ENCODE measurements at places on chromosomes 16 and 17. TPM values are rescaled to one million over a fixed set of nuclear protein-coding genes. Genes with fewer than 3 reads are reported as not detected.

- no peak for DNase-seq
Measured at GRCh38 chr17:83106913-83107655, 27.7 kb downstream of the METRNL start.

DNA sequence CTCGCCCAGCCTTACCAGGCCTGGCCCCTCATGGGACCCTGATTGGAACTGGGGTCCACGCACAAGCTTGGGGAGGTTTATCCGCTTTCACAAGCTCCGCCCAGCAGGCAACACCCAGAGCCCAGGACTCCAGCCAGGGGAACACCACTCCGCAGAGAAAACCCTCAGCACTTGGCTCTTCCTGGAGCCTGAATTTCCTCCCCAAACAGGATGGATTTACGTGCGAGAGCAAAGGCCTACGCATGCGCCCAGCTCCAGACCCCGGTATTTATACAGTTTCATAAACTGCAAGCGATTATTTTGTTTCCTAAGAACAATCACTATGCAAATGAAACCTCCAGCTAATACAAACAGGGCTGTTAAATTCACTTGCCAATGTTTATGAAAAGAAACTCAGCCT lies 22.8 kb downstream of the ZNF423 start:
- peak; percentile 54 for DNase-seq

GRCh38 chr16:79049040-79049439 lies 551.5 kb downstream of the MAF start:
- DNase-seq, result no peak

DNA sequence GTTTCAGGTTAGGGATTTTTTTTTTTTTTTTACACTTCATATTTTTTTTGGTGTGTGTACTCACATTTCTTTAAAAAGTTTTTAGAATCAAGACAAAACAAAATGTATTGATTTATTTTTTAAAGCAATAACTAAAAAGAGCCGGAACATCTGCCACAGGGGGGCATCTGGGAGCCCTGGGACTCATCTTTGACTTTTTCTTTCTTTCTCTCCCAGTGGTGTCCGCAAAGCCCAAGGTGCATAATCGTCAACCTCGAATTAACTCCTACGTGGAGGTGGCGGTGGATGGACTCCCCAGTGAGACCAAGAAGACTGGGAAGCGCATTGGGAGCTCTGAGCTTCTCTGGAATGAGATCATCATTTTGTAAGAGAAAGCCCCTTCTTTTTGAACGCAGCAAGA lies 36.3 kb downstream of the WWP2 start:
- DNase-seq, result no peak

GRCh38 chr17:5683241-5683640 lies 98.9 kb upstream of the NLRP1 start:
- DNase-seq, result no peak

DNA sequence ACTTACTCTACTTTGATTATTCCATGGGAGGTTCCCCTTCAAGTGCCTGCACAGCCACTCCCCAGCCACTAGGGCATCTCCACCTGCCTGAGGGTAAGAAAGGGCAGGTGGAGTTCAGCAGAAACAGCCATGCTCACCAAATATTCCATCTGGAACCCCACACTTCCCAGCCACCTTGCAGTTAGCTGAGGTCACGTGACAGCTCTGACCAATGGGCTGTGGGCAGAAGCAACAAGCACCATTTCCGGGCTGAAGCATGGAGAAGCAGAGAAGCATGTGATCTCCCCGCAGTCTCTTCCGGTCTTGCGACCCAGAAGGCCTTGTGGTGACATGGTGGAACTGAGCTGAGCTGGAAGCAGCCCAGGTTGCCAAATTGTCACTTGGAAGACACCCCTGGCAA lies 108.6 kb downstream of the CCT6B start:
- no peak for DNase-seq

GRCh38 chr16:7376227-7376626 lies 43.6 kb downstream of the RBFOX1 start:
- no peak for DNase-seq

- no peak for DNase-seq
Measured at GRCh38 chr16:37511-37910, 15.9 kb downstream of the POLR3K start.

GRCh38 chr17:17440010-17440843 lies 36.6 kb upstream of the MED9 start:
- DNase-seq, result peak; percentile 77

GRCh38 chr17:5540321-5540720 lies 44.0 kb downstream of the NLRP1 start:
- no peak for DNase-seq

DNA sequence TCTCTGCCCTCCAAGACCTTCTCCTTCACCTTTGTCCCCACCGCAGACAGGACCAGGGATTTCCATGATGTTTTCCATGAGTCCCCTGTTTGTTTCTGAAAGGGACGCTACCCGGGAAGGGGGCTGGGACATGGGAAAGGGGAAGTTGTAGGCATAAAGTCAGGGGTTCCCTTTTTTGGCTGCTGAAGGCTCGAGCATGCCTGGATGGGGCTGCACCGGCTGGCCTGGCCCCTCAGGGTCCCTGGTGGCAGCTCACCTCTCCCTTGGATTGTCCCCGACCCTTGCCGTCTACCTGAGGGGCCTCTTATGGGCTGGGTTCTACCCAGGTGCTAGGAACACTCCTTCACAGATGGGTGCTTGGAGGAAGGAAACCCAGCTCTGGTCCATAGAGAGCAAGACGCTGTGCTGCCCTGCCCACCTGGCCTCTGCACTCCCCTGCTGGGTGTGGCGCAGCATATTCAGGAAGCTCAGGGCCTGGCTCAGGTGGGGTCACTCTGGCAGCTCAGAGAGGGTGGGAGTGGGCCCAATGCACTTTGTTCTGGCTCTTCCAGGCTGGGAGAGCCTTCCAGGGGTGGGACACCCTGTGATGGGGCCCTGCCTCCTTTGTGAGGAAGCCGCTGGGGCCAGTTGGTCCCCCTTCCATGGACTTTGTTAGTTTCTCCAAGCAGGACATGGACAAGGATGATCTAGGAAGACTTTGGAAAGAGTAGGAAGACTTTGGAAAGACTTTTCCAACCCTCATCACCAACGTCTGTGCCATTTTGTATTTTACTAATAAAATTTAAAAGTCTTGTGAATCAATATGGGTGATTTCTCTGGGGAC lies 12.2 kb downstream of the CX3CL1 start:
- DNase-seq, result peak; percentile 79

DNA sequence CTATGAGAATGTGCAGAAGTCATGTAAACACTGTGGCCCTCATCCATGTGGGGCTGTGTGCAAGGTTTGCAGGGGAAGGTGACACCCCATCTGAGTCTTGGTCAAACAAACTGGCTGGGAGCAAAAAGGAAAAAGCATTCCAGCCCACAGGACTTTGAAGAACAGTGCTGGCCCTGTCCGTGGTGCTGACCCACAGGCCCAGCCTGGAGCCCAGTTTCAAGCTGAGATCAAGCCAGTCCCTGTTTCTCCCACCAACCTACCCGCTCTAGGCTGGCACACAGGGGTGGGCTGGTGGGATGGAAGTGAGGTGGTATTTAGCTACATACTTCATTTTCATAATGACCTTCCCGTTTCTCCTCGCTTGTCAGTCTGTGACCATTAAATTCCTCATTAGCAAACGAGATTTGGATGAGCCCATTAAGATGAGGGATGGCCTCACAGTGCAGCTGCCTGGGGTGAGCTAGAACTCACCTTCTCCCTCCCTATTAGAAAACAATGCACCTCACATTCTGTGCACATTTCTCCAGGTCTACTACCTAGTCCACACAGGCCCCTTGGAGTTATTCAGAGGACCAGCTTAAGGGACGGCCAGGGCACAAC lies 12.6 kb upstream of the RPL38 start:
- no peak for DNase-seq

DNA sequence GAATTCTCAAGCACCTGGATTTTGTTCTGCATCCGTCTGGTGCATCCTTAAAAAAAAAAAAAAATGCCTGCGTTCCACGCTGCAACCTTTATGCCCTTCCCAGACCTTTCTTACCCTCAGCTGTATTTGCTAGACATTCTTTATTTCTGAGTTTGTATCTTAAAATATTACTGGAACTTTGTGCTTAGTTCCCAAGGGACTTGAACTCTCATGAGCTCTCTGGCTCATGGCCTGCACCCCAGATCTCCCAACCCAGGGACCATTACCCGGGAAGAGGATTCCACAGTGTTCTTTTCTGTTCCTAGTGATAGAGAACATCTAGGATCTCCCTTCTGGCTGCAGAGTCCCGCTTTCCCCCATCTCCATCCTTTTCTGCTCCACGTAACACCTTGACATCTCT lies 28.9 kb upstream of the CLEC18A start:
- DNase-seq, result no peak

DNA sequence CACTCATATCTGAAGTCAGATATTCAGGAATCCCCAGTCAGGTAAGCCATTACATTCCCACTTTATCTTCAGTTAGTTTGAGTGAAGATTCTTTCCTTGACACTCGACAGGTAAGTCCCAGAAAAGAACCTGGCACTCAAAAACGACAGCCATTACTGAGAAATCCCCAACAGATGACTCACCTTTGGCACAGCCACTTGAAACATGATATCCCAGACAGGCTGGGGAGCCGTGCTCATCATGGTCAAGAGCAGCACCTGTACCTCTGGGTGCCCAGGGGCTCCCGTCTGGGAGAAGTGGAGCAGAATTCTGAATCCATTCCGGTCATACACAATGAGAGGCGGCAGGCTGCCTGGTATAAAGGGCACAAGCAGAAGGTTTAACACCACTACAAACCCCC lies 16.8 kb upstream of the COG7 start:
- no peak for DNase-seq

- no peak for DNase-seq
Measured at GRCh38 chr17:81373536-81374160, 21.6 kb upstream of the BAHCC1 start.

- DNase-seq, result no peak
Measured at GRCh38 chr16:72921620-72922019, 126.3 kb downstream of the ZFHX3 start.

DNA sequence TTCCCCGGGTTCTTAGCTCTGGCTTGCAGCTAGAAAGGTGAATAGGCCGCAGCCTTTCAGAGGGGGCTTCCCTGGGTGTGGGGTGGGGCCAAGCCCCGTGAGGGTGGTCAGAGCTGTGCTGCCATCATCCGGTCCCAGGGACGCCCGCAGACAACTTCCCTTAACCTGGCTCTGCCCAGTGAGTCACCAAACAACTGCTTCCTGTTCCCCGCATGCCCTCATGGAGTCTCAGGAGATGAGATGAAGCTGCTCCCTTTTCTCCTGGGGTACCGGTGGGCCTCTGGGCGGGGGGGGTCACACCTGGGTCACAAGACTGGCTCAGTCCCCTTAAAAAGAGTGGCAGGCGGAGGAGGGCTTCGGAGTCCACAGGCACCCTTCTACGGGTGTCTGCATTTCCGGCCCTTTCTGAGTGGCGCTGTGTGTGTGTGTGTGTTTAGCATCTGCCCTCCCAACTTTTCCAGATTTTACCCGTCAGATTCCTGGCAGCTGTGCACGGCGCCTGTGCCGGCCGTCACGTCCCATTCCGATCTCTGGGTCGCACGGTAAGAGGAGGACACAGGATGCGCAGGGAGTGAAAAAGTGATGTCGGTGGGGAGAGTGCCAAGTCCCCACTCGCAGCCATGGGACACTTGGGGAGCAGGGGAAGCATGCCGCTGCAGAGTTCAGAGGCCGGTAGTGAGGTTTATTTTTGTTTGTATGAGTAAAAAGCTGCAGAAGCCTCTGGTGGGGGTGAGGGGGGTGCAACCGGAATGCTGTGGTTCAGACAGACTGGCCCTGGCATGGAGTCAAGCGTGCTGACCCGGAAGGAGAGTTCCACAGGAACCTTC lies 16.8 kb downstream of the HIC1 start:
- peak; percentile 52 for DNase-seq

MAF gene
- total RNA-seq, result 12.3 TPM

SCARF1 gene
- 7.7 TPM for total RNA-seq

DLG4 gene
- total RNA-seq, result 4.8 TPM

NLRC3 gene
- total RNA-seq, result 0.93 TPM

C17orf67 gene
- total RNA-seq, result 1.7 TPM

KRTAP4-3 gene
- not detected for total RNA-seq

SBK1 gene
- total RNA-seq, result 1.0 TPM

DOC2A gene
- 12.9 TPM for total RNA-seq

CHP2 gene
- 36.0 TPM for total RNA-seq

NPIPA7 gene
- total RNA-seq, result 5.8 TPM

MYCBPAP gene
- 2.8 TPM for total RNA-seq

SLFN14 gene
- total RNA-seq, result not detected

MEFV gene
- 1.1 TPM for total RNA-seq
